Activated CD4-positive, CD25-positive, alpha-beta regulatory T cell treated with anti-CD3 and anti-CD28 coated beads, Interleukin-2, amount 50 U/mL, for 16 hours (primary cell): ENCODE measurements at places on chromosomes 2 and 18.

DNA sequence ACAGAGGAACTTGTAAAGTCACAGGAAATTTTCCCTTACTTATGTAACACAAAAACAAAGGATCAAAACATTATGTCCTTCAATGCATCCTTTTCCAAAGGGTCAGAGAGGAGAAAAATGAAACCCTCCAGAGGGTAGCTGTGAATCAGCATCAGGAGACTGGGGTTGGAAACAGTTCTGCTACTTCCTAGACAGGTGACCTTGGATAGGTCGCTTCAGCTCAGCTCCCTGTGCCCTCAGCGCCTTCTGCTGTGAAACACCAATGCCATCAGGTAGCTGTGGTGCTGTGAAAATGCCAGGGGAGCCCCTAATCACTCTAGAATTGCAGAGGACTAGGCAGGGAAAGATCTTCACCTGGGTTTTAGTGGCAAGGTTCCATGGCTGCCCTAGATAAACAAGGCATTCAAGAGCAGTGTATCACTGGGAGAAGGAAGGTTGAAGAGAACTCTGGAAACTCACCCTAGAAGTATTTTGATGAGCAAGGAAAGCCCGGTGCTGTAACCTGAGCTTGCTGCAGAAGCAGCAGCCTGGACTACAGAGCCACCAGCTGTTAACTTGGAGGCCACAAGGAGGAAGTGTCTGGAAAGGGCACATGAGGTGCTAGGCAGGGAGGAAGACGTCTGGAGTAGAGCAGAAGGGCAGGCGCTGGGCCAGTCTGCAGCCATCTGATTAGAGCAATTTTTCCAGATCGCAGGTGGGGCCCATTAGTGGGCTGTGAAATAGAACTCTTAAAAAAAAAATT is 100.7 kb upstream of the MCFD2 start:
- no peak for DNase-seq

- no peak for DNase-seq
Measured at GRCh38 chr18:53864770-53865169, 359.7 kb downstream of the MBD2 start.

- no peak for DNase-seq
Measured at GRCh38 chr2:210442457-210442856, 34.1 kb downstream of the LANCL1 start.

DNA sequence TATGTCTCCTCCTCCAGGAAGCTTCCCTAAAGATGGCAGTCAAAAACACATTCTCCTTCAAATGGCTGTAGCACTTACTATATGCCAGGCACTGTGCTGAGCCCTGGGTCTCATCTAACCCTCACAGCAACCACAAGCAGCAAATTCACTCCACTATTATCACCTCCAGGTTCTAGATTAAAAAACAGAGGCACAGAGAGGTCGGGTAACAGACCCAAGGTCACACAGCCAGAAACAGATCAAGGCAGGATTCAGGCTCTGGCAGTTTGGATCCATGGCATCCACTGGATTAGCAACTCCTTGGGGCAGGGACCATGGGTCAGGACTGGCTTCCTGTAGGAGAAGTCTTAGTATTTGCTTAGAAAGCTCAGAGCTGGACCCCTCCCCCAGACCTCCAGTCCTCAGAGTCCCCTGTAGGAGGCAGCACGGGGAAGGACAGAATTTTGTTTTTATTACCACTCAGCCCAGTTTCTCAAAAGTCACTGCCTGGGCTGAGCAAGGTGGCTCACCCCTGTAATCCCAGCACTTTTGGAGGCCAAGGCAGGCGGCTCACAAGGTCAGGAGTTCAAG is 34.4 kb downstream of the ZFP36L2 start:
- no peak for DNase-seq

DNA sequence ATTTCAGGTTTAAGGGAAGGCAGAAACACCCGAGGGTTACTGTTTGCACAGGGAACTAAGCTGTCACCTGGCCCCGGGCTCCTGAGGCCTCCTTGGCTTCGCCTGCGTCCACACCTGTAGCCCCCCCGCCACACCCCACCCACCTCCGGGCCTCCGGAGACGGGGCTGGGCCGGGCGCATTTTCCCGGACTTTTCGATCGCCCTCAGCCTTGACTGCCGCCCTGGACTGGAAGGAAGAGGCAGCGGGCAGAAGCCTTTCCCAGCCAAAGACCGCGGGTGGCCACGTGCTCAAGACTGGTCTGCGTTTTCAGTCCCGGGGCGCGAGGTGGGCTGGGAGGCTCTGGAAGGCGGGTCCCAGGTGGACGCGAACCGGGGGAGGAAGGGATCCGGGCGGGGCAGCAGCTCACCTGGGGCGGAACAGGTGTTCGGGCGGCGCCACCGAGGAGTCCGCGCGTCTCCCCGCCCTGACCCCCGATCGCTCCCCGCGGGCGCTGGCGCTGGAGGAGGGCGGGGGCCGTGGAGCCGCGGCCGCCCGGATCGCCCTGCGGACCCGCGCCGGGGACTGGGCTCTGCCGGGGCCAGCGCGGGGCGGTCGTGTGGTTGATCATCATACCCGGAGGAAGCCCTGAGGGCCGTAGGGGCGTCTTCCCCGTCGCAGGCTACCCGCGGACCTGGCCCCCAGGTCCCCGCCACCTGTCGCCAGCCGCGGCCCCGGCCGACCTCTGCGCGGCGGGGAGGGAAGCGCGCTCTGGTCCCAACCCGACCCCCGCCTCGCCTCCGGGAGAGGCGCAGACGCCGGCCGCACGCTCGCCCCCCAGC is 3.2 kb downstream of the ID2 start:
- no peak for DNase-seq

- no peak for DNase-seq
Measured at GRCh38 chr2:66101206-66101605, 333.7 kb upstream of the MEIS1 start.

- no peak for DNase-seq
Measured at GRCh38 chr18:45103319-45104048, 422.8 kb downstream of the SETBP1 start.

DNA sequence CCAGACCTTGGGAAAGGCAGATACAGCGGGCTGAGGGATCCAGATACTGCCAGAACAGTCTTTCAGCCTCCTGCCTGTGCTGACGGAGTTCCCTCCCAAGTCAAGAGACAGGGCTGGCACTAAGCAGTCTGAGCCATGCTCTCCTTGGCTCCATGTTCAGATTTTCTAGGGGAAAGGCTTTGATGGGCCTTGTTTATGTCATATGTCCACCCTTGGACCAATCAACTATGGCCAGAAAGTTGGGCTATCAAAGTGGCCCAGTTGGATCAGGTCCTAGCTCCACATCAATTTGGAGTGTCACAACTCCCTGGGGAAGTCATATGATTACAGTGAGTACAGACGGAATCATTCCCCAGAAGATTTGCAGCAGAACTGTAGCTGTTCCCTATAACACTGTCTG is 152.0 kb downstream of the GREB1L start:
- DNase-seq, result no peak

DNA sequence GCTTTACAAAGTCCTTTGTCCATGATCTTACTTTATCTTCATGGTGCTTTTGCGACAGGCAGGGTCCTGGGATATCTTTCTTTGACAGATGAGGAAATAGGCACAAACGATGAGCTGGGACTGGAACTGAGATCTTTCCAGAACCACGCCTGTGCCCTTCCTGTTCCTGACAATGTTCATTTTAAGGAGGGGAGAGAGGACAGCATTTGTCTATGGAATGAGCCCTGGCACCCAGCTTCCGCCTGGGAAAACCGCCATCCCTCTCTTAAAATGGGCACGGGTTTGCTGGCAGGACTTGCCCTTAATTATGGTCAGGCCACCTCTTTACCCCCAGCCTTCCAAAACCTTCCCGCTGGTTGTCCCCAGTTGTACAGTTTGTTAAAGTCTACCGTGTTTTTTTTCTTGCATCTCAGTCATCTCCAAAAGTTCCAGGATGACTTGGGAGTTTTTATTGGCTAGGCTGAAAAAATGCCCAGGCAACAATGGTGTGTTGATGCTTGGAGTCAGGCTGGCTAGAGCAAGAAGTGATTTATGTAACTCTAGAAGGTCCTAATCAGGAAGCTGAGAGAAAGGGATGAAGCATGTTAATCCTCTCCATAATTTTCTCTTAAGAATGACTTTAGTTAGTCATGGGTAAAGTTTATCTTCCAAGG is 264.9 kb upstream of the EPAS1 start:
- no peak for DNase-seq

DNA sequence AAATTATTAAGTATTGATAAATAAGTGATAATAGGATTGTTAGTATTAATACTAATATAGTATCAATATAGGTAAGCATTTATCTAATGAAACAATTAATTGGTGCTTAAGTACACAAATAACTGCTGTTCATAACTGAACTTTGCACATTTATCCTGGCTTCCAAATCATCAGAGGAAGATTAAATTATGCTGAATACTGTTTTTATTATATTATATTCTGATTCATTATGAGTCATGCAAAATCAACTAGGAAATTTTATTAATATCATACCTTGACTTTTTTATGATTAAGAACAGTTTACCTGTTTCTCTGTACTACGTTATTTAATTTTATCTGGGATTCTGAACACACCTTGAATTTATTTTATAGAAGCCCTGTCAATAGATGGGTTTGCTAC is 42.6 kb downstream of the FAP start:
- DNase-seq, result no peak

DNA sequence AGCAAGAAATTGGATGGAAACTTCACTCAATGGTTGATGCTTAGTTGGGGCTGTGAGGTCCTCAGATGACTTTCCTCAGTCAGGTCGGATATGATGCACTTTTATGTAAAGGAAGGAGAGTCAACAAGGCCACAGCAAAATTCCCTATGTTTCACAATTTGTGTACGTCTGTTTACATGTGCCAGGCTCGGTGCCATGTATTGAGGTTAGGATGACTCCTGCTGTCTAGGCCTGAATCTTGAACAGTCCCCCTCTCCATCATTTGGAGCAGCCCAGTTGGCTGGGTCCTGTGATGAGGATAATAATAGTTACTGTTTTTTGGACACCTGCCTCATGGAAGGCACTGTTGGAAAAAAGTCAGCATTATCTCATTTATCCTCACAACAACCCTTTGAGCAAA is 43.1 kb downstream of the VSNL1 start:
- no peak for DNase-seq
